Stimulated activated CD4-positive, alpha-beta T cell treated with anti-CD3 and anti-CD28 coated beads, TNF-alpha, amount 100 ng/mL, for 1 hour (primary cell): ENCODE measurements at places on chromosomes 4 and X.

GRCh38 chr4:93063325-93063724, 759.6 kb downstream of the GRID2 start:
- no peak for DNase-seq

- no peak for DNase-seq
These were observed 555.1 kb upstream of the FRG1 start for GRCh38 chr4:189385579-189385978.

DNA sequence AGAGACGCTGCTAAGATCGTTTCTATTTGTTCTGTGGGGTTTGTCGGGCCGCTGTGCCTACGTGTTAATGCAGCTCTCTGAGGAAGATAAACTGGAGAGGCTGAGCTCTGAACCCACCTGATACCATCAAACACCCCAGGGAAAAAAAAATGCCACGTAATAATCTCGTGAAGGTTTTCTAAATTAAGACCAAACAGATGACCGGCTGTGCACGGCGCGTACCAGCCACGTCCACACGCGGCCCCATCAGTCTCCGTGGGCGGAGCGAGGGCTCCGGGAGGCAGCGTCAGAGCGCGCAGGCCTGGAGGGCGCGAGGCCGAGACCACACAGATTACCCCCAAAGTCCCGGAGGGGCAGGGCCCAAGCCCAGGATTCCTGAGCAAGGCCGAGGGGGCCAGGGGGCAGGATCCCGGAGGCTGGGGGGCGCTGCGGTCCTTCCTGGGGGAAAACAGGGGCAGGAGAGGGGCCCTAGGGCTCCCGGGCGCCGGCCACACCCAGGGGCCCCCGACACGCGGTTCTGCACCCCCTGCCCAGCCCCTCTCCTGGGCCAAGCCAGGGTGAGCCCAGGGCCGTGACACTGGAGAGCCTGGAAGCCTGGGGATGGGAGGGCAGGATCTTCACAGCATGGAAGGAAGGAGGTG, 91.9 kb downstream of the FAM53A start:
- DNase-seq = no peak

- DNase-seq = no peak
These were observed 71.3 kb downstream of the POU4F2 start for GRCh38 chr4:146709956-146710355.

- no peak for DNase-seq
These were observed 47.9 kb downstream of the ATP8A1 start for GRCh38 chr4:42609051-42609450.

DNA sequence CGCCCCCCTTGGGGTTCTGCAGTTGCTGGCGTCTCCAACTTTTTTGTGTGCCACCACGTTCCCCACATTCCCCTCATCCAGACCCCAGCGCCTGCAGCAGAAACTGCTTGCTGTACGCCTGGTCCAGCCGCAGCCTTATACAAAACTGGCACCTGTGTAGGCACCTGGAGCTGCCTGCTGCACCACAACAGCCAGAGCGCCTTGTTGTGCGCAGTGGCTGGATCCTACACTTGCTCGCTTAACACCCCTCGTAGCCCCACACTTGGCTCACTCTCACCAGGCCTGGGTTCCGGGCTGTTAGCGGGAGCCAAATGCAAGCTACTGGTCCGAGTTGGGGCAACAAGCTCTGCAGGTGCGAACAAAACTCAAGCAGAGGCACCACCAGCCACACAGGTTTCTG, 136.8 kb downstream of the TECRL start:
- no peak for DNase-seq
